ENCODE measurements at places on chromosomes 2 and 18.

GRCh38 chr2:73031095-73031678 lies 40.3 kb downstream of the SFXN5 start:
- DNase-seq: no peak

DNA sequence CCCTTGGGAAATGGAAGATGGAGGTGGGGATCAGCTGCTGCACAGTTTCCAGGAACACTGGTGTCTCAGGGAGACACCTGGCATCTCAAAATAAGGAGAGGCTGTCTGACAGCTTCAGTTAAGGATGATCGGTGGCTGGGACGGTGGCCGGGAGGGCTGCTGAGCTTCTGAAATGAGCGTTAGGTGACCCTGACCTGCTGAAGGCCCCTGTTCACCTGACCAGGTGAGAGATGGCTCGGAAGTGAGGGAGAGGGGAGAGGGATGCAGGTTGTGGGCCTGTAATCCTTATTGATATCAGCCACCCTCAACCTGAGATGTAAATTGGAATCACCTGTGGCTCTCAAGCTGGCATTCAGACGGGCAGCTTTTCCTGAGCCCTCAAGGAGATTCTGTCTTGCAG lies 99.0 kb downstream of the AGAP1 start:
- DNase-seq: no peak

GRCh38 chr18:13035249-13035914 lies 44.2 kb downstream of the CEP192 start:
- DNase-seq: no peak

- no peak for DNase-seq
Observed at GRCh38 chr2:200736646-200737274, 75.0 kb upstream of the BZW1 start.

- no peak for DNase-seq
Observed at GRCh38 chr2:231395188-231396057, at the start of gene B3GNT7. B3GNT7 (plus strand) TSS chr2:231395710; CDS start chr2:231395804, 94 bp downstream.

GRCh38 chr2:49973917-49974368 lies 819.6 kb upstream of the FSHR start:
- DNase-seq: peak; percentile 80

- DNase-seq: no peak
Observed at GRCh38 chr2:173161507-173161906, 85.9 kb downstream of the MAP3K20 start.

DNA sequence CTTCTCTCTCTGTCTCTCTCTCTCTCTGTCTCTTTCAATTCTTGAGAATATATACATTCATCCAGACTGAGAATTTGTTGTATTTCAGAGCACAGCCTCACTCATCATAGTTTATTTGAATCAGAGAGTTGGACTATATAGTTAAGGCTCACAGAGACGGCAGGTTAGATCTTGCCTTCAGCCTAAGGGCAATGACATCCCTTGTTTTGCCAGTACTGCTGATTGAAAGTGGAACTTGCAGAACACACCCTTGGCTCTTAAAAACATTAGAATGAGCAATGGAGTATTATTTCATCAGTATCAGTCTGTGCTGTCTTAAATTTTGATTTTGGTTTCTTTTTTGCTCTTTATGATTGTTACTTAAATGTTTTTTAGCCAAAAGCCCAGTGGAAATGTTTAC lies 62.0 kb upstream of the DSG1 start:
- DNase-seq: no peak

GRCh38 chr18:63175264-63175663 lies 144.3 kb downstream of the BCL2 start:
- no peak for DNase-seq

GRCh38 chr18:46222710-46223360 lies 118.7 kb downstream of the HAUS1 start:
- no peak for DNase-seq

- DNase-seq: no peak
Observed at GRCh38 chr2:199464606-199465352, 7.0 kb upstream of the SATB2 start.

- no peak for DNase-seq
Observed at GRCh38 chr2:29064346-29064715, 10.0 kb downstream of the PCARE start.

GRCh38 chr18:48595703-48596218 lies 56.9 kb downstream of the CTIF start:
- DNase-seq: no peak

GRCh38 chr2:83817511-83817910 lies 641.6 kb downstream of the SUCLG1 start:
- no peak for DNase-seq

- no peak for DNase-seq
Observed at GRCh38 chr2:48356701-48357325, 173.1 kb upstream of the STON1 start.

- no peak for DNase-seq
Observed at GRCh38 chr2:183283209-183283608, 159.0 kb downstream of the NUP35 start.

GRCh38 chr2:28428486-28428885 lies 35.8 kb downstream of the FOSL2 start:
- DNase-seq: no peak

GRCh38 chr2:62506421-62506750 lies 391 bp upstream of the TMEM17 start:
- DNase-seq: no peak

DNA sequence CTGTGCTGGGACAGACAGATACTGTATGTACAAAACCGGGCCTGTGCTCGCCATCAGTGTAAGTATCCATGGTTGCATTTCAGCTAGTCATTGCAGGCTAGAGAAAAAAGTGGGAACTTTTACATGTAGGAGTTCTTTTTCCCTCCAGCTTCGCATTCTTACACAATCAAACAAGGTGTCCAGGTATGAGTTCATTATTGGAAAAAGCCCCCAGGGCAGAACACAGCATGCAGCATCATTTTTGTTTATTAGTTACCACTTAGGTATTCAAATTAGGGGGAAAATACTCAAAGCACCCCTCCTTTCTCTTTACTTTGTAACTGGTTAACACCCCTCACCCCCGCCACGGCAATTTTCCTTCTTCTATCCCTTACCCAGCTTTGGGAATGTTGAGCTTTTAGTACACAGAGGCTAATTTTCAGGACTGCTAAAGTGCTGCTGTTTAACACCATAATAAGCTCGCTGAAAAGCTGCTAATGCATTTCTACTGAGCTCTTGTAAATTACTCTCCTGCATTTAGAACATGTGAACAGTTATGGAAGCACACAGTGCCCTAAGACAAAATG lies 13.6 kb downstream of the UPP2 start:
- DNase-seq: no peak

DNA sequence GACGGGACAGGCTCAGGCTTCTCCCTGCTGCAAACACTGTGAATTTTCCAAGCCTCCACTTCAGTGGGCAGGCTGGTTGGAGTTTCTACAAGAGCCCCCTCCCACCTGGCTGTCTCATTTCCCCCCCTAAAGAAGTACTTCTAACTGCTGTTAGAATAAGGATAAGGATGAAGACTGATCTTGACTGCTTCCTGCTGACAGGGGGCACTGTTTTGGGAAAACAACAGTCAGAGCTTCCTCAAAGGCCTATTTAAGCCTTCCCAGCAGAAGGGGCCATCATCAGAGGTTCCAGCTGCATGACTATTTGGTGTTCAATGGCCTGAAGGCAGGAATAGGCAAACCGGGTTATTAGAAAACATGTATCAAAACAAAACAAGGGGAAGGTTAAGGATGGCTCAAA lies 1162.8 kb downstream of the DSC3 start:
- DNase-seq: no peak

GRCh38 chr2:133266926-133267590 lies 301.2 kb downstream of the NCKAP5 start:
- no peak for DNase-seq

- peak; percentile 18 for DNase-seq
Observed at GRCh38 chr2:233929352-233930022, 12.3 kb downstream of the TRPM8 start.

GRCh38 chr2:232328516-232329460 lies 49.8 kb upstream of the ALPP start:
- DNase-seq: no peak

- no peak for DNase-seq
Observed at GRCh38 chr2:7281231-7282201, 364.3 kb downstream of the RNF144A start.

DNA sequence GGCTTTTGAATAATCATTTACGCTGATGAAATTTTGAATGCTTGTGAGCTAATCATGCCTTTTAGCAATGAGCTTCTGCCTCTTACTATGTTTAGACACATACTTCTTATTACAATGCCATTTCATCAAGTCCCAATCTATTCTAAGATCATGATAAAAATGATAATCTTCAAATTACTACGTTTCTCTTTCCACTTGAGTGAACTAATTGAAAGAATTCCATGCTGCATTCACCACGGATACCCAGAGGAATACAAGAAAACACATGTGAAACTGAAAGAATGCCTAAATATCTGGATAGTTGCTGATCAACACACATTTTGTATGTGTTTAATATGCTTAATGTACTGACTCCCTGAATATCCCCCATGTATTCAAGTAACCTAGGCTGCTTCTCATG lies 62.3 kb downstream of the LRRTM4 start:
- no peak for DNase-seq

- DNase-seq: no peak
Observed at GRCh38 chr2:98180456-98180855, 93.5 kb downstream of the VWA3B start.

GRCh38 chr18:49368876-49369440 lies 91.5 kb downstream of the DYM start:
- DNase-seq: peak; percentile 26

DNA sequence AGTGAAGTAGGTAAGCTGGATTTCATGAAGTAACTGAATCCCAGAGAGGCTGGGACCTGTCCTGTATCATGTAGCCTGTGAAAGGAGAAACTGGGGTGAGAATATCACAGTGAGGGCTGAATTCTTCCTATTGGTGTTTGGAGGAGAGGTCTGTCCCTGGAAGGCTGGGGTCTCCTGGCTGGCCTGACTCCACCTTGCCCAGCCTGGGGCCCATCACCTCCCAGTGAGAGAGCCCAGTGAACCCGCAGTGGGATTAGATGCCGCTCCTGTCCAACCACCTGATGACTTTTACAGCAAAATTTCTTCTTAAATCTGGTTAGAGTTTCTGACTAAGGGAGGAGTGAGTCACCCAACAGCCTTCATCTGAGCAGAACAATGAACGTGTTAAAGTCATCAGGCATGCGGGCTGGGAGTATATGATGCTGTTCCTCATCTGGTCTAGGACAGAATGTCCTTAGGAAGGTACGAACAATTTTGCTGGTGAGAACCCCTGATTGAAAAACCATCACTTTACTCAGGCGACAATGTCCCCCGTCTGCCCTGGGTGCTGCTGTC lies 152.9 kb downstream of the LPIN1 start:
- no peak for DNase-seq

- no peak for DNase-seq
Observed at GRCh38 chr2:70709275-70710037, 58.5 kb downstream of the ADD2 start.

- DNase-seq: no peak
Observed at GRCh38 chr2:177758591-177759371, 313.8 kb downstream of the PDE11A start.

- DNase-seq: no peak
Observed at GRCh38 chr2:96501471-96501874, 3.7 kb downstream of the NEURL3 start.

- DNase-seq: no peak
Observed at GRCh38 chr2:227860221-227860641, 11.2 kb upstream of the DAW1 start.

GRCh38 chr18:9696701-9697100 lies 11.4 kb upstream of the RAB31 start:
- no peak for DNase-seq

DNA sequence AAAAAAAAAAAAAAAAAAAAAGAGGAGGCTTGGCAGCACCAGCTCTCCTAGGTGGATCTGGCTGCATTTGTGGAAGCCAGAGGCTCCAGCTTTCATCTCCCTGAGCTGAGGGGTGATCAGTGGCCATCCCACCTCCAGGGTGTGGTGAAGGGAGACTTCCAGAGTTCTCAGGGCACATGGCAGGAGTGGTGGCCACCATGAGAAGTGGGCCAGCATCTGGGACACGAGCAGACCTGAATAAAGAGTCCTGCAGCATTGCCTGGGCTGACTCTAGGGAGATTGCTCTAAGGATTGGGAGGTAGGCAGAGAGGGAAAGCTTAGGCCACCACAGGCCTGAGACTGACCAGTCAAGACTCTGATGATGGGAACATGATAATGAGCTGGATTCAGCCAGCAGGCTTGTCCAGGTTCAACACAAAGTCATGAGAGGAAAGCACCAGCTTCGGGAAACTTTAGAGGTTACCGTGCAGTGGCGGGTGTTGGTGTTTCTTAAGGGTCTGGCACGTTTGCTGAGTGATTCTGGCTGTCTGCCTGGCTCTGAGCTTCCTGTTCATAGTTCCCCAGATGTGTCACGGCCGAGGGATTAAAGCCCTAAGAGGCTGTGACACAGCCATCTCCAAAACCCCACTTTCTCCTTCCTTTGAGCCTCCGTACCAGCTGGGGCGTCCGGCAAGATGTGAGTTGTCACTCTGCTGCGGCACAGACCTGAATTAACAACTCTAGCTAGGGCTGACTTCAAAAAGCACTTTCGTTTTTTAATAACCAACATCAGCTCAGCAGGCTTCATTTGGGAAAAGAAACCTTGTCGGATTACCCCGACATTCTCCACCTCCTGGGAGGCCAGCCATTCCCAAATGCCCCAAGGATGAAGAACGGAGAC lies 38.3 kb upstream of the IL1R1 start:
- DNase-seq: no peak

Data from NCI-H774 (cell line).